ENCODE measurements at places on chromosomes 3 and 15. TPM values are rescaled to one million over a fixed set of nuclear protein-coding genes. Genes with fewer than 3 reads are reported as not detected.

The FOXL2 gene
- not detected for polyA plus RNA-seq

The ANKRD63 gene
- not detected for polyA plus RNA-seq

The B3GALNT1 gene
- not detected for polyA plus RNA-seq

DNA sequence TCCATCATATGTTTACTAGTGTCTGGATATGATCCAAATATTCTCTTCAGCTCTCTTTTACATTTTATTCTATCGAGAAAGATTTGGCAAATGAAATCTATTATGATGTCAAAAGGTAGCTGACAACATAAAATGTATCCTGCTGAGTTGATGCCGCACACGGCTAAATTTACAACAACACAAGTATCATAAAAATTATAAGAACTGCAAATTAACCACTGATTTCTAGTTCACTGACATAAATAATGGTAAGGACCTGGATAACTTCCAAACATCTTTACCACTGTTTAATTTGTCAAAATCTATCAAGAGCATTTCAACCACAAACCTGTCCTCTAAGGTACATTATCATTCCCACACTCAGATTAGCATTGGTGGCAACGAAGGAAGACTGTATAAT is 244.5 kb downstream of the FOXP1 start:
- DNase-seq, result no peak
- H3K36me3 ChIP-seq, result peaks cover 24% of the 10 kb centered on the region
- H3K4me3 ChIP-seq, result no peak overlapping the region
- no peak overlapping the region for H3K27ac ChIP-seq

- H3K36me3 ChIP-seq, result no peaks in the 10 kb centered on the region
- no peak for DNase-seq
- no peak overlapping the region for H3K4me3 ChIP-seq
- no peak overlapping the region for H3K27ac ChIP-seq
- no peaks in the 10 kb centered on the region for H3K27me3 ChIP-seq
Measured at GRCh38 chr3:62164196-62164595, 209.2 kb downstream of the FEZF2 start.

GRCh38 chr3:70980646-70981170 is 602.8 kb downstream of the FOXP1 start:
- H3K27ac ChIP-seq, result peak overlapping the region; percentile 72
- no peak for DNase-seq
- peak overlapping the region; percentile 34 for H3K4me3 ChIP-seq
- H3K4me1 ChIP-seq, result peaks cover 39% of the 10 kb centered on the region
- H3K27me3 ChIP-seq, result no peaks in the 10 kb centered on the region

GRCh38 chr3:124118397-124118796 is 126.5 kb upstream of the ROPN1 start:
- no peaks in the 10 kb centered on the region for H3K36me3 ChIP-seq
- H3K27me3 ChIP-seq, result peaks cover 2% of the 10 kb centered on the region
- H3K27ac ChIP-seq, result no peak overlapping the region
- no peaks in the 10 kb centered on the region for H3K4me1 ChIP-seq

All from CD4-positive, CD25-positive, alpha-beta regulatory T cell (primary cell).